GM12891 (cell line): ENCODE measurements at places on chromosomes 3 and 15.
A peak's percentile ranks its signal among the peaks of the same experiment; 100 is the strongest.

GRCh38 chr3:188217011-188217463, 63.1 kb downstream of the LPP start:
- DNase-seq = no peak

- DNase-seq = no peak
These were observed 93.0 kb upstream of the BOC start for GRCh38 chr3:113118336-113118735.

GRCh38 chr3:131973731-131974130, 61.1 kb downstream of the CPNE4 start:
- no peak for DNase-seq

GRCh38 chr3:142495103-142495502, 47.3 kb upstream of the XRN1 start:
- no peak for DNase-seq

GRCh38 chr15:42802168-42802567, 65.2 kb upstream of the CDAN1 start:
- DNase-seq = no peak

GRCh38 chr3:43178891-43179366, 73.0 kb upstream of the POMGNT2 start:
- no peak for DNase-seq

GRCh38 chr3:19229086-19229485, 80.8 kb downstream of the KCNH8 start:
- no peak for DNase-seq

DNA sequence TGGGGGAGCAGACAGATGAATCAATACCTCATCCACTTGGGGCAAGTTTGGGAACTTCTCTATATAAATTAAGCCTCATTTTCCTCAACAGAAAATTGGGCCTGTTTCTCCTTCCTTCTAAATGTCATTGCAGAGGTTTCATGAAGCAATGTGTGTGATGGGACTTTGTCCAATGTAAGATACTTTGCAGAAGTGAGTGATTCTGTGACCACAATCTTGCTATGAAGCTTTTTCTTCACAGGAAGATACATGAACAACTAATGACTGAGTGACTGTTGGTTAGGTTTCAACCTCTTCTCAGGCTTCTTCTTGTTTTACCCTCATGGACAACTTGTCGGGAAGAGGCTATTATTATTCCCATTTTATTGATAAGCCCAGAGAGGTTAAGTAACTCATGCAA, 11.0 kb downstream of the TMEM45A start:
- DNase-seq = no peak

GRCh38 chr15:45715528-45715927, 80.7 kb downstream of the SQOR start:
- DNase-seq = no peak

GRCh38 chr3:185290266-185290665, 36.4 kb upstream of the EHHADH start:
- no peak for DNase-seq

DNA sequence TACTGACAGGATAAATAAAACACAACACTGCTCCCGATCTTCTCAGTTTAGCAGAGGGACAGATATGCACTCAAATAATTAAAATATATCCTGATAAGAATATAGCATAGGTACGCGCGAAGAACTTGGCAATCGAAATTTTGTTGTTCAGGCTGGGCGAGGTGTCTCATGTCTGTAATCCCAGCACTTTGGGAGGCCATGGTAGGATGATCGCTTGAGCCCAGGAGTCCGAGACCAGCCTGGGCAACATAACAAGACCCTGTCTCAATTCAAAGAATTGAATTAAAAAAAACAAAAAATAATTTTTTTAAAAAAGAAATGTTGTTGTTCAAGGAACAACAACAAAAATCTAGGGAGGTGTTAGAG, 7.6 kb downstream of the B2M start:
- DNase-seq = no peak

GRCh38 chr3:142705198-142705597, 18.6 kb upstream of the TRPC1 start:
- DNase-seq = no peak

DNA sequence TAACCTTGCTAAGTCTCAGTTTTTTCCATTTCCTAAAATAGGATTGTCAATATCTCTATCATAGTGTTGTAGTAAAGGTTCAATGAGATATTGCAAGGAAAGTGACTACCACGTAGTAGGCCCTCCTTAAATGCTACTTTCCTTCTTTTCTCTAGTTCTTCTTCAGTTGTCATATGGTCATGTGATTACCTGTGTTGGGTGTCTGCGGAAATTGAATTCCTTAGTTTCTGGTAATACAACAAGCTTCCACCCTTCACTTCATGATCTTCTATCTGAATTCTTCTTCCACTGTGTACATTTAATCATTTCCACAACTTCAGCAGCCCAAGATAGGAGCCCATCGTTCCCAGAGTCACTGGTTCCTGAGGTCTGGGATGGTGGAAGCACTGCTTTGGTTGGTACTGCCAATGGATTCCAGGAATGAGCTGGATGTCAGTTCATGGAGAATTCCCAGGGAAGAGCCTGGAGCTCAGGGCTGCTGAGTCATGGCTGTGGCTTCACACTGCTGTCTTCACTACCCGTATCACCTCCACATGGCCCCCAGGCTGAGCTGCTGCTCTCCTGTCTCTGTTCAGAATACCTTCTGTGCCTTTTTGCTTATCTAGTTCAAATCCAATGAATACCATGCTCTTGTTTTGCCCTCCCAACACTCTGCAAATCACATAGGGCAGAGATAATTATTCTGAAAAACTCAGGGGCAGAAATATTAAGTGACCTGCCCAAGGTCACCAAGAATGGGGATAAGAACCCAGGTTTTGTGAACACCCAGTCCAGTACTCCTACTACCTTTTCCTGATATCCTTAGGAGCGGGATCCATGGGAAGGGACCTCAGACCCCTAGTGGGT, 98.6 kb downstream of the RPL39L start:
- no peak for DNase-seq

GRCh38 chr3:102521246-102521645, 86.4 kb downstream of the ZPLD1 start:
- DNase-seq = no peak

DNA sequence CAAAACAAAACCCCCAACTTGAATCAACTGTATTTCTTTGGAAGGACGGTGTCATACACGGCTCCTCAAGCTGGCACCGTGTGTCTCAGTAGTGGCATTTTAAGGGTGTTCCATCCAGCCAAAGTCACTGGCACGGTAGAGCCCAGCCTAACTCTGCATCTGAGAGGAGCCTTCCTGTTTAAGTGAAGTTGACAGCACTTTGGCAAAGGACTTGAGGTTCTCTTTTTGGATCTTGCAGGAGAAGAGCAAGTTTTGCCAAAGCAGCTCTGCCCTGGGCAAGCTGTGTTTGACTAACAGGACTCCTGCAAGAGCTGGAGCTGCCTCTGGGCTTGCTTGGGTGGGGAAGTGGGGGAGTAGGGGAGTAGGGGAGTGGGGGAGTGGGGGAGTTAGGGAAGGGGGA, 109.6 kb upstream of the FEZF2 start:
- no peak for DNase-seq

GRCh38 chr15:71651750-71652186, 158.6 kb upstream of the NR2E3 start:
- DNase-seq = peak; percentile 2

GRCh38 chr3:29637068-29637467, 356.2 kb downstream of the RBMS3 start:
- no peak for DNase-seq

- no peak for DNase-seq
These were observed 10.6 kb downstream of the CLPX start for GRCh38 chr15:65174509-65174908.
